ENCODE measurements at places on chromosomes 5 and 9.

DNA sequence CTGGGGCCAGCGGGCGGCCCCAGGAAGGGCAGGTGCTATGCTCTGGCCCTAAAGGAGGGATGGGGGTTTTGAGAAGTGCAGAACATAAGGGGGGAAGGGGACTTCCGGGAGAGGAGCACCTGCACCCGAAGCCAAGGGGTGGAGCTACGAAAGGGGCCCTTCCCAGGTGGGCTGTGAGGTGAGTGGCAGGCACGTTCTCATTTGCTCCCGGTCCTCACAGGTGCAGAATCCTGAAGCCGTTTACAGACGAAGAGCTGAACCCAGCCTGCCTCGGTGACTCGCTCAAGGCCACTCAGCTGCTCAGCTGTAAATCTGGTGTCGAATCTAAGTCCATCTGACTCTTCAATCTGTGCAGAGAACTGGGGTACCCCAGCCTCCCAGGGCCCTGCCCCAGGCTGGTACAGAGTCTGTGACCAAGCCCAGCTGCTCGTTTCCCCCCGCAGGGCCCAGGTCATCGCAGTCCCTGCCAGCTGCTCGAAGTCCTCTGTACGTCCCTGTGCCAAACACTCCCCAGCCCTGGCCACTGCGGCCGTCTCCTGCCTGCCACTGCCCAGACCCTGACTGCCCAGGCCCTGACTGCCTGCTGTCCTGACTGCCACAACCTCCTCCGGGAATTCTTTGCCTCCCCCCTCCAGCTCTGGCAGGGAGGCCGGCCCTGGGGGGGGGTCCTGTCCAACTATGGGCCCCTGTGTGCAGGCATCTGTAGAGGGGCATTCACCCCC, 53.8 kb upstream of the RXRA start:
- no peak for DNase-seq

- peak; percentile 76 for DNase-seq
These were observed 349.7 kb upstream of the RFX3 start for GRCh38 chr9:3875361-3876132.

DNA sequence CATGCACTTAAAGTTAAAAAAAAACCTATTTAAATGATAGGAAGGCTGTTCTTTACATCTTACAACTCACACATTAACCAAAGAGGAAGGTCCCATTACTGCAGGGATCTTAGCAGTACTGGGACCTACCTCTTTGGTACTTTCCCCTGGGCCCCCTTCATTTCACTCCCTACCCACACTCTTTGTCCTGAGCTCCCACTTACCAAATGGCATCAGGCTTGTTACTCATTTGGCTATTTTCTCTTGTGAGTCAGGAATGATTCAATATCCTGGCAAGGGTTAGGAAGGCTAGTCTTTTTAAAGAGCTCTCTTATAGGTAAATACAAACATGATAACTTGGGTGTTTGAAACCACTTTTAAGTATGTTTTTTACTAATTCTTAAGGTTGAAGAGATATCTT, 117.4 kb upstream of the ELL2 start:
- peak; percentile 86 for DNase-seq

- DNase-seq: no peak
These were observed 45.7 kb upstream of the ORM1 start for GRCh38 chr9:114276908-114277821.

- DNase-seq: no peak
These were observed 108.8 kb downstream of the SLC12A2 start for GRCh38 chr5:128192368-128192767.

DNA sequence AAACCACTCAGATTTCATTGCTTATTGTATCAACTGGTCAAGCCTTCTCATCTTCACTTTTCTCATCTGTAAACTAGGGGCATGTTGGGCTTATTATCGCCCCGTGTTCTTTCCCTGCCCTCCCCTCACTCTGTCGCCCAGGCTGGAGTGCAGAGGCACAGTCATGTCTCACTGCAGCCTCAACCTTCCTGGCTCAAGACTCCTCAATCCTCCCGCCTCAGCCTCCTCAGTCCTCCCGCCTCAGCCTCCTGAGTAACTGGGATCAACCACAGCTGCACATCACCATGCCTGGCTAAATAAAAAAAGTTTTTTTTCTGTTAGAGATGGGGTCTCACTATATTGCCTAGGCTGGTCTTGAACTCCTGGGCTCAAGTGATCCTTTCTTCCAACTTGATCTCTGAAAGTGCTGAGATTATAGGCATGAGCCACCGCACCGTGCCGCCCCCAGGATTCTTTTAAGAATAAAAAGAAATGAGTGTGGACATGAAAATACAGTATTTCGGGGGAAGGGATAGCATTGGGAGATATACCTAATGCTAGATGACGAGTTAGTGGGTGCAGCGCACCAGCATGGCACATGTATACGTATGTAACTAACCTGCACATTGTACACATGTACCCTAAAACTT, 2.0 kb downstream of the MAML1 start:
- DNase-seq: no peak

DNA sequence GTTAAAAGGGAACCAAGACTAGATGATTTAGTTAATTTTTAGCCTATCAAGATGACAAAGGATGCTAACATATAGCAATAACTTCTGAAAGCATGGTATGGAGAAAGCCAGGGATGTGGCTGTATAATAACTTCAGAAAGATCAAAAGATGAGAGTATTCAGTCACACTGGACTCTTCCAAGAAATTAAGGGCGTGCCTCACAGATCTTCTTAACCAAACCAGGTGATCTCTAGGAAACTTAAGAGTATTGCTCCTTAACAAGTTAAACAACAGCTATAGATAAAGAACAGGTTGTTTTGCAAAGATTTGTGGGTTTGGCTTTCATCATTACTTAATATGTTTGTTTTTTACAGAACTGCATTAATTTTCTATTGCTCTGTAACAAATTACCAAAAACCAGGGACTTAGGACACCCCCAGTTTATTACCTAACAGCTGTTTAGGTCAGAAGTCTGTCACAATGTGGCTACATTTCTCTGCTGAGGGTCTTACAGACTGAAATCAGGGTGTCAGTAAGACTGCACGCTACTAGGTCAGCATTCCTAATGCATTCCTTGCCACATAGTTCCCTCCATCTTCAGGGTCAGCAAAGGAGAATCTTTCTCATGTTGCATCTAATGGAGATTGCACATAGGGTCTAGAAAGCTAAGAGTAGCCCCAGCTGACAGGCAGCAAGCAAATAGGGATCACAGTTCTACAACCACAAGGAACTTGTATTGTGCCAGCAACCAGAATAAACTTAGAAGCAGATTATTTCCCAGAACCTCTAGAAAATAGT, 113.8 kb downstream of the WDR70 start:
- DNase-seq: no peak

DNA sequence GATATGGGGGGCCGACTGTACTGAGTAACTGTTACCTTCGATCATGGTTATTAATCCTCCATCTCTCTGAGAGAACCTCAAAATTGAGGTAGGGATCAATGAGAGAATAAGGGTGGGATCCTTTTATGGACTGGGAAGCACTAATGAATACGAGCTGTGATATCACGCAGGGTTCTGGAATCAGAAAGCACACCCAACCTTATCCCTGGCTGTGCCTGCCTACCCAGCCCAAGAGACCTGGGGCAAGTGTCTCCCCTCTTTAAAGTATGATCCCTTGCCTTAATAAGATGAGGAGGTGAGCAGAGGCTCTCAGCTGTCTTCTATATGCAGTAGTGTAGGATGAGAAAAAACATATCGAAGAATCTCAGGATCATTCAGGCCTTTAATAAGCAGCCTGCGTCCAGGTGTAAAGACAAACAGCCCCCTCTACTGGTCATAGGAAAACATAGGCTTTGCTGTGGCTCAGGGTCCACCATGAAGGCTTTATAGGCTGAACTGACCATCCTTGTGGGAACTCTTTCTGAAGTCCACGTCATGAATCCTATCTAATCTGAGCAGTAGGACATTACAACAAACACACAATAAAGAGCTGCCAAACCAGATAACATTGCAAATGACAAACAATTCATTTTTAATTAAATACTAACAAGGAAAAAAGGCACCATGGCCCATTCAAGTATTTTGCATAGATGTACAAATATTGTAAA, 16.8 kb downstream of the NIPAL4 start:
- peak; percentile 60 for DNase-seq

- peak; percentile 70 for DNase-seq
These were observed 100.4 kb downstream of the TTLL11 start for GRCh38 chr9:121992571-121993212.

GRCh38 chr5:142947427-142947709, 177.2 kb downstream of the ARHGAP26 start:
- no peak for DNase-seq

DNA sequence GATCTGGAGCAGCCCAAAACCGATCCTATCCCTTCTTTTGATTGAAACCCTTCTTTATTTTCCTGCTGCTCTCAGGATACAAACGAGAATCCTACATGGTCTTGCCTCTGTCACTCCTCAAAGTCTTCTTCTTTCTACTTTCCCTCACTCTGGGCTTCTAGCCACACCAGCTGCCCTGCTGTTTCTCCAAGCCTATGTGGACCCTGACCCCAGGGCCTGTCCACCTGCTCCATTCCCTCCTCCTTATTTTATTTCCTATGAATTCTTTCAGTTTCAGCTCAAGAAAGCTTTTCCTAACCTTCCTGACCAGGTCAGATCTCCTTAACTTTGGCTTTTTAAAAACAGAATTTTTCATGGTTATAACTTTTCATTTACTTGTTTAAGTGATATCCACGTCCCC, 141.0 kb downstream of the ARHGAP26 start:
- no peak for DNase-seq

GRCh38 chr9:128927731-128928411, 7.1 kb downstream of the PHYHD1 start:
- DNase-seq: peak; percentile 48

DNA sequence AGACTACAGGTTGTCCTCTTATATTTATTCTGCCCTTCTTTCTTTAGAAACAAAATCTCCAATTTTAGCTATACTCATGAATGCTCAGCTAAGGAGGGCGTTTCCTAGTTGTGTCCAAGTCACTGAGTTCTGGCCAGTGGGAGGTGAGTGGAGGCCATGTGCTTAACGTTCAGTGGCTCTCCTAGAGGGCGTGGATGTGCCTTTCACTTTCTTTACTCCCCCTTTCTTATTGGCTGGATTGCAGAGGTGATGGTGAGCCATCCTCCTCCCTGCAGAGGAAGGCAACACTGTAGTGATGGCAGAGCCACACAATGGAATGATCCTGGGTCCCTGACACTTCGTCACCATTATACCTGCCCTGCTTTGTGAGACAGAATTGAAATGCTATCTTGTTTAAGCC, 54.6 kb downstream of the ALG2 start:
- no peak for DNase-seq

DNA sequence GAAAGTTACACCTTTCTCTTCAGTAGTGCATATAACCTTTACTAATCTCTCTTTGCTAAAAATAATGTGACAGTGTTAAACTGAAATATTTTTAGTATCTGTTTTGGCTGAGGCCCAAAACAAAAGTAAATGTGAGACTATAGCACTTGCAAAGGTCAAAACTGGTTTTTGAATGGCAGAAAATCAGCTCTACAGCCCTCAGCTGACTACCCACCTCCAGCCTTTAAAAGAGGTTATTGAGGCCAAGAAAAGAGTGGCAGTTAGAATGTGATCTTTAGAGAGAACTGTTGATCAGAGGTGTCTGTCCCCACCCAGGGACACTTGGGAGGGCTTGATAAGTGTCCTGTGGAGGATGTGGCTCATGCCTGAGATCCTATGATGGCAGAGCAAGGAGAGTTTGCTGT, 30.9 kb downstream of the PRKACG start:
- DNase-seq: no peak

DNA sequence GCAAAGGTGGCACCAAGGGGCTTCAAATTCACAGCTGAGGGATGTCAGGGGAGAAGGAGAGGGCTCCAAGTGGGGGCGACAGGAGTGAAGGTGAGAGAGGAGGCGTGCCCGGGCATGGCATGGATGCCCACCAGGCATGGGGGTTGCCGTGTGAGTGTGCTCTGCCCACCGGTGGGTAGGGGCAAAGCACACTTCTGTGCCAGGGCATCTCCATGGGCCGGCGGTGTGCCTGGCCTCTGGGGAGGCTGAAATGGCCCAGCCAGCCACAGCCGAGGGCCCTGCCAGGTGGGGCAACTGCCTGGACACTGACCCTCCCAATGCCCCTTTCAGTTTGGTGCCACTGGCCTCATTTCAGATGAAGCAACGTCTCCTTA, 14.0 kb upstream of the RNU6ATAC start:
- no peak for DNase-seq

GRCh38 chr9:27591093-27591492, 17.8 kb upstream of the C9orf72 start:
- DNase-seq: no peak

GRCh38 chr9:136283291-136284235, 20.3 kb downstream of the CCDC187 start:
- peak; percentile 77 for DNase-seq

- no peak for DNase-seq
These were observed 72.9 kb downstream of the C9orf50 start for GRCh38 chr9:129547869-129548570.

- no peak for DNase-seq
These were observed 13.1 kb downstream of the ZNF608 start for GRCh38 chr5:124733329-124733650.

- peak; percentile 71 for DNase-seq
These were observed 13.5 kb downstream of the MOCS2 start for GRCh38 chr5:53095931-53096525.

DNA sequence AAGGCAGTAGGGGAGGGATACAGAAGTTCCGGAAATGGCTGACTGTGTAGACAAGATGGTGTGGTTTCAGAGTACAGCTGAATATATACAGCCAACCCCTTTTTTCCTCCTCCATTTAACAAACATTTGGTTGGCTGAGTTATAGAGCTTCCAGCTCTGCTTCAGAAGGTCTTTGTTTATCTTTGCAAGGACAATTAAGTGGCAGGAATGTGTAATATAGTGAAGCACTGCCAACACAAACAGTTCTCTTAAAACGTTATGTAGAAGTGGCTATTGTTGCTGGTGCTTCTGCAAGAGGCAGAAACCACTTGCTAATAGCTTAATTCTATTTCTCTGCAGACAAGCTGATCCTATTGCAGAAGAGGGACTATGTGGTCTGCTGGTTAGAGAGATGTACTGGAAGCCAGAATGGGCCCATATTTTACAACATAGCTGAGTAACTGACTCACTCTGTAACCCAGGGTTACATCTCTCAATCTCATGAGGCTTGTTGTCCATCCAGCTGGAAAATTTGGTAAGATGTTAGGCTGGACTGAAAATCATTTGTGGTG, 62.7 kb upstream of the OSMR start:
- DNase-seq: no peak

GRCh38 chr9:128895556-128895955, 13.6 kb downstream of the LRRC8A start:
- DNase-seq: no peak

- DNase-seq: no peak
These were observed 4.3 kb downstream of the CACNA1B start for GRCh38 chr9:137881591-137882505.

- DNase-seq: no peak
These were observed 122.5 kb downstream of the MCTP1 start for GRCh38 chr5:95162231-95162992.
